ENCODE measurements at places on chromosomes 2 and 18.

DNA sequence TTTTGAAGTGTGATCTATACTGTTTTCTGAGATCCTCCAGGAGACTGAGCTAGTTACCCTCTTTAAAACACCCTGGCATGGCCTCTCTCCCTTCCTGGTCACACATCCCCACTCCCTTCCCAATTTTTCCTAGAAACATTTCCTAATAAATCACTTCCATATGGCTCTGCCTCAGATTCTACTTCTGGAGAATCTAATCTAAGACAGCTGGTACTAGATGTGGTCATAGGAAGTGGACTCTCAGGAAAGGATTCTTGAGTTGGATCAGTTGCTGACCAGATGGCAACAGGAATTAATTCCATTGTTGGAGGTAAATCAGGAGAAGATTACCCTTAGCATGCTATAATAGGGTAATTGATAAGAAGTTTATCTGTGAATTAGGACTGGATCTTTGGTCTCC, 310.5 kb downstream of the SATB2 start:
- no peak for DNase-seq

GRCh38 chr2:2757764-2758163, 426.7 kb upstream of the MYT1L start:
- DNase-seq: no peak

GRCh38 chr2:103138123-103138901, 376.5 kb downstream of the TMEM182 start:
- no peak for DNase-seq

DNA sequence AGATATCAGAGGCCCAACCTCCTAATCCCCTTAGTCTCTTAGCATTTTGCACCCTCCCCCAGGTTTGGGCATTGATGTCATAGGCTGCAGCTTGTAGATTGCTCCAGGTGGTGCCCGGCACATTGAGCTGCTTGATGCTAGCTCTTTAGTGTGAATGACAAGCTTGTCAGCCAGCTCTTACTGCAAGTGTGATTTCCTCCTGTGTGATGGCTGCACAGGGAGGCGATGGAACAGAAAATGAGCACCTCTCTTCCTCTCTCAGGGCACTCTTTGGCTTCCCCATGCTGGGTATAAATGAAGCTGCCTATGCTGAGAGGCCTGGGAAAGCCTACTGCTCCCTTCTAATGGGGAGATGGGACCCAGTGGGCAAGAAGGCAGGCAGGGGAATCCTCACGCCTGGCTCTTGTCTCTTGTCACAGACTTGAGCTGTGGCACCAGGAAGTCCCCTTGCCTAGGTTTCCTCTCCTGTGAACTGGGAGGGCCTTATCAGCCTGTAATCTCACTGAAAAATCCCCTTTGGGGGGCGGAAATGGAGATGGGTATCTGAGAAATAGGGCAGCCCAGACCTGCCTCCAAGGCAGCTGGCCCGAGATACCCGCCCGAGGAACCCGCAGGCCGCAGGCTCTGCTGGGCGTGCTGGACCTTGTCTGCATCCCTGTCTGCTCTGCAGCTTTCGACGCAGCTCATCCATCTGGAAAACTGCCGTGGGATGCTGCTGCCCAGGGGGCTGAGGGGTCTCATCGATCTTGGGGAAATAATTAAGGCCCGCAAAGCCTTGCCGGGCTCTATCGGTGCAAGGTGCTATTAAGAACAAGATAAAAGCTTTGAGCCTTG, 163.5 kb upstream of the CXCR4 start:
- peak; percentile 12 for DNase-seq

DNA sequence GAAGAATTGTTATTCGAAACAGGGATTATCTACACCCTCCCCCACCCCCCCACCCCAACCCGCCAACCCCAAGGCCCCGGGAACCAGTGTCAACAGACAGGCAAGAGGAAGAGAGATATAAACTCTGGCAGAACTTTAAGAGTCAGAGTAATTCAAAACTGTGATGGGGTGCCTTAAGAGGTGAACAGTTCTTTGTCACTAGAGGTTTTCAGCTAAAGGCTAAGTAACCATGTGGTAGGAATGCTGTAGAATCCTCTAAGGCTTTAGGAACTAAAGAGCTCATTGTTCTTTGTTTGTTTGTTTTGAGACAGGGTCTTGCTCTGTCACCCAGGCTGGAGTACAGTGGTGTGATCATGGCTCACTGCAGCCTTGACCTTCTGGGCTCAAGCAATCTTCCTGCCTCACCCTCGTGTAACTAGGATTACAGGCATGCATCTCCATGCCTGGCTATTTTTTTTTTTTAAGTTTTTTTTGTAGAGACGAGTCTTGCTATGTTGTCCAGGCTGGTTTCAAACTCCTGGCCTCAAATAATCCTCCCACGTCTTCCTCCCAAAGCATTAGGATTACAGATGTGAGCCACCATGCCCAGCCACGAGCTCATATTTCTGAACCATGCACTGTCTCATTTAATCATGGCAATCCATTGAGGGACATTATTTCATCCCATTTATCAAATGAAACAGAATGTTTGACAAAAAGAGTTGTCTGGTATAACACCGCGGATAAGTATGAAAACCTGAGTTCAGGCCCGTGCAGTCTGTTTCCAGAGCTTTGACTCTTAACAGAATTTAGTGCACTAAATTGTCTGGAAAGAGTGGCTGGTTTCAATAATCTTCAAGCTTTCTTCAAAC, 20.8 kb upstream of the TMEM17 start:
- DNase-seq: no peak

GRCh38 chr2:219314804-219315468, 5.7 kb upstream of the PTPRN start:
- DNase-seq: no peak

- DNase-seq: no peak
Measured at GRCh38 chr18:43744960-43745745, 467.9 kb upstream of the SYT4 start.

DNA sequence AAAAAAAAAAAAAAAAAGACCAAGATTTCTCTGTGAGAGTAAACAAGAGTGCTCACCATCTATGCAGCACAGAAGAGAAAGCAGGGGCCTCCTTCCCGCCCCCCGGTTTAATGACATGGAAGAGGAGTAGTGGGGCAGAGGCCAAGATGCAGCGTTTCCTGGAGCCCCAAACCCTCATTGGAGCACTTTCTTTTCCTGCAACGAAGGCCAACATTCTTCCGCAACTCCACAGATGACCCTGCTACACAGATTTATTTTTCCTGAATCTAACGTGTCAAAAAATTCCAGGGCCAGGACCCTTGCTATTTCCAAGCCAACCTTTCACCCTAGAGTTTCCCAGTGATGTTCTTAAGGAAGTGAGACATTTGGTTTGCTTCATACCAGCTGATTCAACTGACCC, 189.6 kb downstream of the MIB1 start:
- no peak for DNase-seq

DNA sequence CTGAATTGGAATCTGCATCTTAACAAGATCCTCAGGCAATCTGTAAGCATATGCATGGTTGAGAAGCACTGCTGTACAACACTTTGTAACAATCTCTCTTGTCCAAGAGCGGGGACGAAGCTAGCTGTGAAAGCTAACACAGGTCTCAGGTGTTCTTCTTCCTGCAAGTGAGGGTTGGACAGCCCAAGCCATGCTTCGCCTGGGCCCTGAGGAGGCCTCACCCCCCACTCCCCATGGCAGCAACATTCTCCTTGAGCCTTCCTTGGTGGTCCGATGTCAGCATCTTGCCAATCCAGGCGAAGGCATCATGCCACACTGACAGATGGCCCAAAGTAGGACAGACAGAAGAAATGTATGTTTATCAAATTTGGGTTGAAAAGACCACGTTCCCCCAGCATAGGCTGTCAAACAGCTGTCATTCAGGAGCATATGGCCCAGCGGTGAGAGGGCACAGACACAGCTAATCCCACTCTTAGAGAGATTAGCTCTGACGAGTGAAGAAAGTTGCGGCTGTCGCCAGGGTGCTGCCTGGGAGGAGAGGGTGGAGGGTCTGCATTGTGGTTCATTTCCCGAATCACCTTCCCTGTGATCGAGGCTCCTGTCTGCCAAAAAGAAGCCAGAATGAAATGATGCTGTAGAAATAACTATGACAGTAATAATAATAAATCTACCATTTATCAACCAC, 344.7 kb downstream of the MYCN start:
- DNase-seq: no peak

DNA sequence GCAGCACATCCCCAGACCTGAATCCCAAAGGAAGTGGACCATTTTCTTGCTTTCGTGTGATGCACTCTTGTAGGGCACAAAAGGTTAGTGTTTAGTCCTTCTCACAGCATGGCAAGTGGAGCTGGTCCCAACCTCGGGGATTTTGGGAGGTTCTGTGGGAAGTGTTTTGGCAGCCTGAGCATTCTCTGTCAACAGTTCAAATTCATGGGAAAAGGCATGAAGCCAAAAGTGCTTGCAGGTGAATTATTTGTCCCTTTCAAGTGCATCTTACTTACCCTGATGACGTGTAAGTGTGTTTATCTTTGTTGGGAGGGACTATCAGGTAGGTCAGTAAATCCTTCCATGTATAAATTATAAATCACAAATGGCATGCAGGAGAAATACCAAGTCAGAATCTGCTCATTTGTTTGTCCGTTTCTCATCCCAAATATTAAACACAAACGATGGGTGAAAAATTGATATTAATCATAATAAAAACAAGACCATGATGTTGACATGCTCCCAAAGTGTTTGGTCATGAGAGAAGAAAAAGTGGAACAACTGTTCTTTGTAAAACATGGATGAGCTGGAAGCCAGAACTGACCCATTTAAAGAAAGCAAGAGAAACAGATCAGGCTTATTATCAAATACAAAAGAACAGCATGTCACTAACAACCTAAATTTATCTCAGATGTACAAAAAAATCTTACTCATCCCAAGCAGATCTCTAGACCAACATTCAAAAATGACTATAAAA, 57.6 kb downstream of the EPHA4 start:
- no peak for DNase-seq

GRCh38 chr2:109499566-109499965, 114.2 kb downstream of the SEPTIN10 start:
- no peak for DNase-seq

GRCh38 chr18:50099725-50100407, 95.1 kb downstream of the MYO5B start:
- DNase-seq: no peak

DNA sequence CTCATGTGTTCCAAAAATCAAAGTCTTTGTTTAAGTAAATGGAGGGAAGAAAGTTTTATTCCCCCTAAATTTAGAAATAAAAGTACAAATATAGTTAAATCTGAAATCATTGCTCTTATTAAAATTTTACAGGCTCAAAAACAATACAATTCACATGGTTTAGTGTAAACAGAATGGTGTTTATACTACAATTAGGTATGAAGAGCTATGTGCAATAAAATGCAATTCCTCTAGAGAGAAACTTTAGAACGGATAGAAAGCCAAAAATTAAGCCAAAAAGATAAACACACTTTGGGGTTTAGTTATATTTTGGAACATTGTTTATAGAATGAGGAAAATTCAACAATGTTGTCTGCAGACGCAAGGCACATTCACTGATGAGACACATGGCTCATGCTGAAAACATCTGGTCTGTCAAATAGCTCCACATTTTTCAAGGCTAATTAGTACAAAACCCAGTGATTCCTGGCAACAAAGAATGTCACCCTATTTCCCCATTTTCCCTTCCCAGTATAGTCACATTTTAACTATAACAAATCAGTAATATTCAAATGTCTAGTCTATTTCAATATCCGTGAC, 103.3 kb downstream of the EXOC6B start:
- no peak for DNase-seq

GRCh38 chr2:158317642-158318041, 138.9 kb downstream of the CCDC148 start:
- DNase-seq: no peak

GRCh38 chr2:68762100-68762499, 27.5 kb downstream of the ARHGAP25 start:
- DNase-seq: no peak

DNA sequence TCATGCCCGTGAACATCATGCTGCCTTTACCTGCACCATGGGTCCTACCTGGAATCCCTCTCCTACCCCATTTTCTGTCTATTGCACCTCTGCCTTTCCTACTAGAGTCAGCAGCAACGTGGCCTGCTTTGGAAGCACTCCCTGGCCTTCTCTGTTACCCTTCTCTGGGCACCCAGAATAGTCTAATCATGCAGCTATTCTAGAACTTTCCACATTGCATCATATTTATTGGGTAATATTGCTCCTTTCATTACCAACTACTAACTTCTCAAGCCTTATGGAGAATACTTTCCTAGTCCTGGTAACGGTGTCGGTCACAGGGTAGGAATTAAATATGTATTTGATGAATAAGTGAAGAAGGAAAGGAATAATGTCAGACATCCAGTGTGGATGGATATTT, 33.3 kb upstream of the CREG2 start:
- DNase-seq: no peak

GRCh38 chr2:70943205-70943871, 7.6 kb downstream of the ATP6V1B1 start:
- no peak for DNase-seq

GRCh38 chr2:222410534-222410933, 13.8 kb upstream of the SGPP2 start:
- DNase-seq: no peak

- DNase-seq: peak; percentile 51
Measured at GRCh38 chr2:233059797-233060500, at the start of gene INPP5D. INPP5D (plus strand) TSS chr2:233060342; CDS start chr2:233060479, 137 bp downstream.

GRCh38 chr2:206084439-206084869, 1.5 kb downstream of the INO80D start:
- no peak for DNase-seq

GRCh38 chr18:56563568-56563967, 74.8 kb downstream of the TXNL1 start:
- DNase-seq: no peak

GRCh38 chr18:45255197-45255890, 359.9 kb upstream of the SLC14A2 start:
- DNase-seq: no peak

DNA sequence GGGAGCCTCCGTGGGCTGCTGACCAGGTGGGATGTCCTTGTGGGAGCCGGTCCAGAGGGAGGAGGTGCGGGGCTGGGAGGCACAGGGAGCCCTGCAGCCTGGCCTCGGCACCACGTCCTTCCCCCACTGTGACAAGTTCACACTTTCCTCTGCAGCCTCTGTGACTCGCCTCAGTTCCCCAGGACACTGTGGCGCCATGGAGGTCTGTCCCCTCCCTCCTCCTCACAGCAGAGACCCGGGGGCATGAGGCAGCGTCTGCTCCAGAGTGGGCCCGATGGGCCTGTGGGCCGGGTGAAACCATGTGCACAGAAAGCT, 27.3 kb upstream of the KCNG2 start:
- DNase-seq: no peak

GRCh38 chr18:62885804-62886203, 170.5 kb downstream of the PHLPP1 start:
- no peak for DNase-seq

DNA sequence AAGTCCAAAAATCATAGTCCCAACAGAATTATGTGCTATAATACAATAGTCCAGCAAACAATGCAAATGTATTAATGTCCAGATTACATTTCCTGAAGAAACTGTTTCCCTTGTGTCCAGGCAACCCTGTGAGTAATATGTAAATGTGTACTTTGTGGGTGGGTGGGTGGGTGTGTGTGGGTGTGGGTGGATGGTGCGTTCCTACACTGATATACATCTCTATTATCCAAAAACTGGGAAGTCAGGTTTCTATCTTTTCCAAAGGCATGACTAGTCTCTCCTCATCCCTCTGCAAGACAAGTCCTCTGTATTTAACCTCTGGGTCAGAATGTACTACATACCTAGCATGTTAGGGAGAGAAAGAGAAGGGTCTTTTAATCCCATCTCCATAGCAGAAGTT, 71.6 kb downstream of the LNPK start:
- no peak for DNase-seq

GRCh38 chr2:48483506-48483905, 46.4 kb upstream of the STON1 start:
- DNase-seq: no peak
